ENCODE measurements at places on chromosomes 13 and 19. TPM values are rescaled to one million over a fixed set of nuclear protein-coding genes. Genes with fewer than 3 reads are reported as not detected.

DNA sequence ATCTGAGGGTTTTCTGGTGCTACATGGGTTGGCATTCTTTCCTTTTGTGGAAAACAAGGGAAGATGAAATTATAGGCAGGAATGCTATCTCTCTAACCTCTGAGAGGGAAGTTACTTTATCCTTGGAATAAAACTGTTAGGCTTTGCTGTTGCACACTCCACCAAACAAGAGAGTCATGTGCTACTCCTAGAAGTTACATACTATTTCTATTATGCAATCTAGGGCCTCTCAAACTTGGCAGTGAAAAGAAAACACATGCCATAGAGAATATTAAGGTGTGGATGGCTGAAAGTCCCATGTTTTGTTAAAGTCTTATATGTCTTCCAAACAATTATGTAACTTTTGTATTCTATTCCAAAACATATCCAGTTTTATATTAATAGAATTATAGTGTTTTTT, 367.9 kb downstream of the SLC7A1 start:
- peak; percentile 88 for DNase-seq

- peak; percentile 43 for DNase-seq
Measured at GRCh38 chr19:48393559-48394330, at the start of gene GRIN2D. Gene GRIN2D (plus strand): TSS chr19:48393668. CDS start chr19:48398393, 4,725 bp downstream.

DNA sequence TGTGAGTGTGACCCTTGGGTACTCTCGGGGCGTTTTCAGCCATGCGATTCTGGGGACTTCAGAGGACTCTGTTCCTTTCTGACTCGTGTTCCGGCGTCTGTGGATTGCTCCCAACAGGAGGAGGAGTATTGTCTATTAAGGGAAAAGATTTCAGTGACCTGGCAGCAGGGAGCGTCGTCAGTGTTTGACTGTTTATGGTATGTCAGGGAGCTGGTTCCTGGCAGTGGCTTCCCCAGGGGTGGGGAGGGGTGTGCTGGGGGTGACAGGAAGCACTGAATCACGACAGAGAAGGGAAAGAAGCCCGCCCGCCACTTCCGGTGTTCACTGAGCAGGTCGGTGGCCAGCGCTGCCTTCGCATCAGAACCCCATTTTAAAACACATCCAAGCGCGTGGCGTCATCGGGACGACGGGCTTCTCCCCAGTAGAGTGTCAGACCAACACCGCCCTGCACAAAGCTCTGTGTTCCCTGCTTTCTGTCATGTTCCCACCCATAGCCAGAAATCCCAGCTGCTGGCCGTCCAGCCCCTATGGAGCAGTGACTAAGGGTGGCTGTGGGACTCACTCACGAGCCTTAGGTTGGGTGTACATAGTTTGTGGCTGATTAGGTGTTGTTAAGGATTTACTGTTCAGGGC, 33.8 kb downstream of the COL4A2 start:
- DNase-seq, result peak; percentile 54

DNA sequence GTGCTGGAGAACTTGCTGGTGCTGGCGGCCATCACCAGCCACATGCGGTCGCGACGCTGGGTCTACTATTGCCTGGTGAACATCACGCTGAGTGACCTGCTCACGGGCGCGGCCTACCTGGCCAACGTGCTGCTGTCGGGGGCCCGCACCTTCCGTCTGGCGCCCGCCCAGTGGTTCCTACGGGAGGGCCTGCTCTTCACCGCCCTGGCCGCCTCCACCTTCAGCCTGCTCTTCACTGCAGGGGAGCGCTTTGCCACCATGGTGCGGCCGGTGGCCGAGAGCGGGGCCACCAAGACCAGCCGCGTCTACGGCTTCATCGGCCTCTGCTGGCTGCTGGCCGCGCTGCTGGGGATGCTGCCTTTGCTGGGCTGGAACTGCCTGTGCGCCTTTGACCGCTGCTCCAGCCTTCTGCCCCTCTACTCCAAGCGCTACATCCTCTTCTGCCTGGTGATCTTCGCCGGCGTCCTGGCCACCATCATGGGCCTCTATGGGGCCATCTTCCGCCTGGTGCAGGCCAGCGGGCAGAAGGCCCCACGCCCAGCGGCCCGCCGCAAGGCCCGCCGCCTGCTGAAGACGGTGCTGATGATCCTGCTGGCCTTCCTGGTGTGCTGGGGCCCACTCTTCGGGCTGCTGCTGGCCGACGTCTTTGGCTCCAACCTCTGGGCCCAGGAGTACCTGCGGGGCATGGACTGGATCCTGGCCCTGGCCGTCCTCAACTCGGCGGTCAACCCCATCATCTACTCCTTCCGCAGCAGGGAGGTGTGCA, 587 bp downstream of the S1PR4 start:
- DNase-seq, result no peak

DNA sequence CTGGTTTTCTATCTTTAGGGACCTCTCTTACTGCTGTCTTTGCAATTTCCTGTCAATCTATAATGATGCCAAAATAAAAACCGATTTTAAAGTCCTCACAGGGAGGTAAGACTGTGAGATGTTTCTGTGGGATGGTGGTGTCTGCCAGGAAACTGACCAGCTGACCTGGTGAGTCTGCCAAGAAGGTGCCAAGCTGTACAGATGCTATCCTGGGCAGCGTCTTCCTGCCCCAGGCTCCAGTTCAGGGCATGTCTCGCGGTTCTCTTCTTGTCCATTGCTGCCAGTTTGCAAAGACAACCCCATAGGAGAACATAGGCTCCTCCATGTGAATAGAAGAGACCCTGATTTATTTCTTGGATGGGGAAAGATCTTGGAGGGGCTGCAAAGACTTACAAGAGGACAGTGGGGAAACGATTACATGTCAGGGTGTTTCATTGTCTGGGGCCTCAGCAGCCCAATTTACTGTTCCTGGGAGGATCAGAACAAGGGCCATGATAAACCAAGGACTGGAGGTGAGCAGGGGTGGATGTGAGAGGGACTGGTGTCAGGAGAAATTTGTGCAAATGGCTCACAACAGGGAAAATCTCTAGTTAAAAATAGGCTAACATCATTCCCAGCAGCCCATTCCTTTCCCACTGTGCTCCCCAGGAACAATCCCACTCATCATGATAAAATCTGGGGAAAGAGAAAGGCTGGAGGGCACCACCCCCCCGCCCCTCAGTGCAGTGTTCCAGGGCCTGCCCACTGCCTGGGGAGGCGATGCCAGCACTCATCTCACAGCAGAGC, 42.7 kb upstream of the VSTM2B start:
- no peak for DNase-seq

DNA sequence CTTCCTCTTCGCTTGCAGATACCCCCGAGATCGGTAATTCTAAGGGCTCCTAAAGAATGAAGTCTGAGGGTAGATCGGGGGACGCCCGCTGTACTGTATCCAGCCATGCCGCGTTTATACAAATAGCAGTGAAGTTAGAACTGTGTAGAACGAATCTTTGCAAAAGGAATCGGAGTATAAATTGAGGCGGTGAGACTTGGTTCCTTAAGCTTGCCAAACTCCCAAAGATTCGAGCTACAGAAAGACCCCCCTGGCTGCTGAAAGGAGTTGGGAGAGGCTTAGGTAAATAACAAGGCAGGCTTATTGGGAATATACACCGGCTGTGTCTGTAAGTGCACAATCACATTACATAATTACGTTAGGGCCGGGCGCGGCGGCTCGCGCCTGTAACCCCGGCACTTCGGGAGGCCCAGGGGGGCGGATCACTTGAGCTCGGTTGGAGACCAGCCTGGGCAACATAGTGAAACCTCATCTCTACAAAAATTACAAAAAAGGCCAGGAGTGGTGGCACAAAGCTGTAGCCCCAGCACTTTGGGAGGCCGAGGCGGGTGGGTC, 12.2 kb downstream of the TMEM160 start:
- no peak for DNase-seq

FCER2 gene
- total RNA-seq, result not detected

DNA sequence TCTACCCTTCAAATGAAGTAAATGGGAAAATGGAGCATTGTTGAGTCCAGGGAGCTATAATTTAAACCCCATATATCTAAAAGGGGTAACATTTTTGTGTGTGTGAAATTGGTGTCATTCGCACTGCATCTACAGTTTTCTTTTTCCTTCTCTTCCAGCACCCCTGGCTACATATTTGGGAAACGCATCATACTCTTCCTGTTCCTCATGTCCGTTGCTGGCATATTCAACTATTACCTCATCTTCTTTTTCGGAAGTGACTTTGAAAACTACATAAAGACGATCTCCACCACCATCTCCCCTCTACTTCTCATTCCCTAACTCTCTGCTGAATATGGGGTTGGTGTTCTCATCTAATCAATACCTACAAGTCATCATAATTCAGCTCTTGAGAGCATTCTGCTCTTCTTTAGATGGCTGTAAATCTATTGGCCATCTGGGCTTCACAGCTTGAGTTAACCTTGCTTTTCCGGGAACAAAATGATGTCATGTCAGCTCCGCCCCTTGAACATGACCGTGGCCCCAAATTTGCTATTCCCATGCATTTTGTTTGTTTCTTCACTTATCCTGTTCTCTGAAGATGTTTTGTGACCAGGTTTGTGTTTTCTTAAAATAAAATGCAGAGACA, 28.6 kb downstream of the ALOX5AP start:
- DNase-seq, result no peak

DNA sequence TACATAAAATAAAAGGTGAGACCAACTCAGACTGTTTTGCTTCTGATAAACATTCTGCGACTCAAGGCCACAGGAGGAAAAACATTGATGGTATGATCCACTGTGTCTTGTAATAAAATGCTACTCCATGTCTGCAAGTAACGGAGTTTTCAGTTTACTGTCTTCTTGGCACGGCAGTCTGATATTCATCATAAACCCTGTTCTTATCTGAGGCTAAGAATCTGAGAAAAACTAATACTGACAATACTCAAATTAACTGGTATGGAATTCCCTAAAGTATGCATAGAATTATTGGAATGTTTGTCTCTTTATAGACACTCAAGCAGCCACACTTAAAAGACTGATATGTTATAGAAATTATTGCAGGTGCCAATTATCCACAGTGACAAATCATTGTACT, 125.5 kb downstream of the TBC1D4 start:
- DNase-seq, result peak; percentile 64

CEACAM1 gene
- total RNA-seq, result 3.4 TPM

DNA sequence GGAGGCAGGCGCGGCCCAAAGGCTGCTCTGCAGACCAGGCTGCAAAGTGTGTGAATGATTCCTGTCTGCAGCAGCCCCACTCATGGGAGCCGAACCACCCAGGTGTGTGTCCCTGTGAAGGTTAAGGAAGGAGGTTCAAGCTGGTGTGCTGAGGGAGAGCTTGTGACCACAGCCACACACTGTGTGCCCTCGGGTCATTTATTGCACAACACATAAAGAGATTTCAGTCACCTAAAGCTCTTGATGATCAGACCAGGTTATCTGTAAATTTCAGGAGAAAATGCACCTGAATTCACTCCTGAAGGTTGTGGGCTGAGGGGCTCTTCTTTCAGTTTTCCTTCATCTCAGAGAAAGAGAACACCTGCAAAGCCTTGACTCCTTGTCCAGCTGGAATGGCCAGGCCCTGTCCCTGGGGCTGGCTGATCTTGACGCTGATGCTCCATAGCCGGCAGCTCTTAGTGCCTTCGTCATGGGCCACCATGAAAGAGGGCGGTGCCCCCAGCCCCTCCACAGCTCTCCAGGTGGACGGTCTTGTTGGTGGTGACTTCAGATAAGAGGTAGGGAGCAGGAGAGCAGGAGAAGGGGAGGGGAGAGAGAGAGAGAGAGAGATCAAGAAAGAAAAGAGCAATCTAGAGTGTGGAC, 110.8 kb upstream of the C1QTNF9B start:
- DNase-seq, result no peak

- DNase-seq, result no peak
Measured at GRCh38 chr19:2678044-2678671, 24.3 kb downstream of the GNG7 start.

GRCh38 chr19:920051-920864, 3.1 kb downstream of the KISS1R start:
- no peak for DNase-seq

IRGC gene
- total RNA-seq, result not detected

- no peak for DNase-seq
Measured at GRCh38 chr13:113187883-113188665, 20.4 kb downstream of the PCID2 start.

SLC10A2 gene
- 5.1 TPM for total RNA-seq

ZNF665 gene
- 9.9 TPM for total RNA-seq

DNA sequence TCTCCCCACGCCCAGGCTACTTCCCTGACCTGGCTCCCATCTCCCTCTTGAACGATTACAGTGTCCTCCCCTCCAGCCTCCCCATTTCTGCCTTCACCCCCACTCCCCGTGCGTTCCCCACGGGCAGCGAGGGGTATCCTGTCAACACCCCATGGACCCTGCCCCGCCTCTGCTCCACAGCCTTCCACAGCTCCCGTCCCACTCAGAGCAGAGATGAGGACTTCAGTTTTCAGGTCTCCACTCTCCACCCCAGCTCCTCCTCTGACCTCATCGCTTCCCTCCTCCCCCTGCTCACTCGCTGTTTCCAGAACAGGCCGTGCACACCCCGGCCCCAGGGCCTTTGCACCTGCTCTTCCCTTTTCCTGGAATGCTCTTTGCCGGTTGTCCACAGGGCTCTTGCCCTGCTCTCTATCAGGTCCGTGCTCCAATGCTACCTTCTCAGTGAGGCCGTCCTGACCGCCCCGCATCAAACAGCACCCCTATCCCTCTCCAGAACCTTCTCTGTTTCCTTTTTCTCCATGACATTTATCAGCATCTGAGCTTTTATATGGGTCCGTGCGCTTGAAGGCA, 15.0 kb downstream of the LRRC4B start:
- DNase-seq, result no peak

DNA sequence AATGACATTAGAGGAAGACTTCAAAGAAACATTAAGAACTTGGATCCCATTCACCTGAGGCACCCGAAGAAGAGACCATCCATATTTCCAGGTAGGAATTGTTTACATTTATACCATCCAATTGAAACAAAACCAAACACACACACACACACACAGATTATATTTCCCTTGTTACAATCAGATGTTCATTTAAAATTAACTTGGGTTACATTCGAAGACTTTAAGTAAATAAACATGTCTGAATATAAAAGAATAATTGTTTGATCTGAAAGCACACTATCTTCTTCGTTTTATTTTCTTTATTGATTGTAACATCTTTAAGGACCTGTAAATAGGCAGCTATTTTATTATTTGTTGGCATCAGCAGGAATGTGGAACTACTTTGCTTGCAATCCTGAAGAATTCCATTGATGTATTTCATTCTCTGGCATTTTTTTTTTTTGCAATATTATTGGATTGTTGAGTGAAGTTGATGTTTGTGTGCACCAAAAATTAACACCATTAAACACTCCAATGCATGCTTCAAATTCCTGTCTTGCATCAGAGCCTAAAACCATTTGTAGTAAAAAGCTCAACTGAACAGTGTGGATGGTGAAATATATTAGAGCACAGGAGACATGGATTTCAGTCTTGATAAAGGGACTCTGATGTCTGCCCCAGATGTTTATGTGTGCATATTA, 85.3 kb upstream of the FRY start:
- DNase-seq, result no peak

IQCN gene
- 2.4 TPM for total RNA-seq

DNA sequence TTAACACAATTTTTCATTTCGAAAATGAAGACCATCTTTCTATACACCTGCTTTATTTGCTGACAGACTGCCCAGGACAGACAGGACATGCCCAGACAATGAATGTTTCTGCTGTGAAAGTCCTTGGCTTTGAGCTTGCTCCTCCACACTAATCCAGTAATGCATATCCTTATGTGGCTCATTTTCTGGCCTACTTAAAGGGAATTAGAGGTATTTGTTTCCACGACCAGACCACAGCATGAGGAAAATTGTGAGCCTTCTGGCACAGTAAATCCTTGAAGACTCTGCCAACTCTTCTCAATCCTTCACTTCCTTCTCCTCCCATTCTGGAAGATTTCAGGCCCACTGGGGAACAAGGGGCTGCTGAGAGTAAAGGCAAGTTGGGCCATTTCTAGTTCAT, 25.7 kb downstream of the CCDC70 start:
- peak; percentile 66 for DNase-seq

GRCh38 chr13:107866032-107866940, 349.1 kb downstream of the LIG4 start:
- peak; percentile 35 for DNase-seq

SCEL gene
- total RNA-seq, result 30.6 TPM

ITGBL1 gene
- 5.1 TPM for total RNA-seq
